Upper lobe of right lung (tissue), 1 donor: ENCODE measurements at places on chromosomes 13 and 19. TPM values are rescaled to one million over a fixed set of nuclear protein-coding genes. Genes with fewer than 3 reads are reported as not detected.

DNA sequence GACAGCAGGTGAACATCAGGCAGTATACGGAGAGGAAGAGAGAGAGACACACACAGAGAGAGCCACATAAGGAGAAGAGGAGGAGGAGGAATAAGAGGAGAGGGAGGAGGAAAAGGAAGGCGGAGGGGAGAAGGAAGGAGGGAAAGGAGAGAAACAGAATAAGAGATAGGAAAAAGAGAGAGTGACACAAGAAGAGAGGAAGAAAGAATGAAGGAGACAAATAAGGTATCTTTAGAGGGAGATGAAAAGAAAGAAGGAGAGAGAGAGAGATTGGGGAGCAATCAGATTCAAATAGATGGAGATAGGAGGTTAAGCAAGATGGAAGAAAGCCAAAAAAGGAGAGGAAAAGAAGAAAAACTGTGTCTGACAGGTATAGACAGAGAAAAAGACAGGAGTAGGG lies 44.0 kb upstream of the CYP2B6 start:
- peaks cover 9% of the 10 kb centered on the region for H3K36me3 ChIP-seq
- H3K4me3 ChIP-seq, result no peak overlapping the region
- no peak for DNase-seq
- H3K27ac ChIP-seq, result no peak overlapping the region
- H3K4me1 ChIP-seq, result no peaks in the 10 kb centered on the region

KLK3 gene
- not detected for total RNA-seq

DNA sequence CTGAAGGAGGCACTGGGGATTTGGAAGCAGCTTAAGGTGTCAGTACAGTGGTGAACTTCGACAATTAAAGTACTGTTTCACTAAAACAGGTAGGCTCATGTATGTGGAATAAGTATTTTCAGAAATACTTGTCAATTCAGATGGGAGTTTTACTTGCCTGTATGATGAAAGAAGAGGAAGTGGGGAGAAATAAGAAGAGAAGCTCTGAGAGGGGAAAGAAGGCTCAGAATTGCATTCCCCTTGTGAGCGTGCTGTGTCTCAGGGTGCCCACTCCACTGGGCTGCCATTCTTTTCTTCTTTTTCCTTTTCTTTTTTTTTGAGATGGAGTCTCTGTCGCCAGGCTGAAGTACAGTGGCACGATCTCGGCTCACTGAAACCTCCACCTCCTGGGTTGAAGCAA lies 38.6 kb upstream of the RNF17 start:
- H3K4me1 ChIP-seq, result no peaks in the 10 kb centered on the region
- no peak overlapping the region for H3K4me3 ChIP-seq
- H3K27ac ChIP-seq, result no peak overlapping the region
- DNase-seq, result no peak

DNA sequence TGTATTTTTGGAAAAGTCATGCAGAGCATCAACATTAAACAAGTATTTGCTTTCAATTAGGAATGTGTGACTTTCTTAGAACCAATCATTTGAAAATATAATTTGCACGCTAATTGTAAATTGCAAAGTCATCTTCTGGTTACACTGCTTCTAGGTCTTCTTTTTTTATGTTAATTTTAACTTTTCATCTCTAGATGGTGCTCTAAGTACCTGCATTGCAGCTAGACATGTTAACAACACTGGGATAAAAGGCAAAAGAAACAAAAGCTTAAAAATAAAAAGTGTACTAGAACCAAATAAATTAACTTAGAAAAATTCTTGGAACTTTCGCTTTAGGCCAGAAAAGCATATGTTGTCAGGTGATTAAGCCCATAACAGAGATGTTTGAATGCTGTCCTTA lies 2758.2 kb downstream of the PCDH9 start:
- H3K36me3 ChIP-seq, result no peaks in the 10 kb centered on the region
- no peak for DNase-seq
- H3K4me1 ChIP-seq, result no peaks in the 10 kb centered on the region
- no peak overlapping the region for H3K4me3 ChIP-seq

JAK3 gene
- 15.1 TPM for total RNA-seq

GRCh38 chr19:38162094-38162493 lies 61.9 kb downstream of the DPF1 start:
- H3K36me3 ChIP-seq, result peaks cover 43% of the 10 kb centered on the region
- H3K4me3 ChIP-seq, result no peak overlapping the region
- H3K4me1 ChIP-seq, result no peaks in the 10 kb centered on the region
- DNase-seq, result no peak

DNA sequence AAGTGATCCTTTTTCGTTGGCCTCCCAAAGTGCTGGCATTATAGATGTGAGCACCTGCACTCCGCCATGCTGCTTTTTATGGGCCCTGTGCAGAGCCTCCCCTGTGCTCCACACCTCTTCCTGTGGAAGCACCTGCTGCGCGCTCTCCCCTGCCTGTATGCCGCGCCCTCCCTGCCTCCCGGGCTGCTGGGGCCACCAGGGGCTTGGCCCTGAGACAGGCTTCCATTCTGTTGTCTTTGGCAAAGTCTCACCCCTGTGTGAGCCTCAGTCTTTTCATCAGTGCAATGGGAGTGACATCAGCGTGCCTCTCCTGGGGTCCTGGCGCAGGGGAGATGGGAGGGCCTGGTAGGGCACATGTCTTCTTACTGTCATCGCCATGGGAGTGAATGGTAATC lies 1.3 kb downstream of the FAM174C start:
- no peaks in the 10 kb centered on the region for H3K27me3 ChIP-seq
- H3K4me1 ChIP-seq, result peaks cover 43% of the 10 kb centered on the region
- no peak overlapping the region for H3K27ac ChIP-seq
- H3K4me3 ChIP-seq, result peak overlapping the region; percentile 69
- no peak for DNase-seq
- H3K36me3 ChIP-seq, result peaks cover 48% of the 10 kb centered on the region

DNA sequence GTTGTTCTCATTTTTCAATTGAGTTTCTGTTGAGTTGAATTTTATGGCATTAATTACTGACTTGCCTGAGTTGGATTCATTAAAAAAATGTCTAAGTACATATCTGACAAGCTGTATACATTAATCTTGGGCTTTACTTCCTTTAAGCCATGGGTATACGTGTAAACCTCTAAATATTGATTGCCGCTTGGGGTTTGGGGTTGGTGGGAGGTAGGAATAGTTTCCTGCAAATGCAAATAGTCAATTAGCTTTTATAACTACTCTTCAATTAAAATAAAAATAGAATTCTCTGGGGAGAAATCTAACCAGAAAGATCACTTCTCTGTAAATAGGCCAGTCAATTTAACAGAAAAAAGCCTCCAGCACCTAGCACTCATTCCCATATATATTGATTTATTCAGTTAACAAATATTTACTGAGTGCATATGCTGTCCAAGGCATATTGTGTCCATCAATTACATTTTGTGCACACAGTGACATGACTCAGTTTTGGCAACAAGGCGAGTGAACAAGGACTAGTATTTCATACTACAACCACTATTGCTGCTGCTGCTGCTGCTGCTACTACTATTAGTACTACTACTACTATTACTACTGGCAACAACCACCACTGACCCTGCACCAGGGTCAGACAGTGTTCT lies 306.8 kb downstream of the RFC3 start:
- H3K4me3 ChIP-seq, result no peak overlapping the region
- DNase-seq, result no peak
- H3K27ac ChIP-seq, result no peak overlapping the region
- H3K4me1 ChIP-seq, result no peaks in the 10 kb centered on the region

GRCh38 chr13:24706886-24707585 lies 26.8 kb downstream of the ATP12A start:
- no peak overlapping the region for H3K27ac ChIP-seq
- DNase-seq, result no peak
- H3K36me3 ChIP-seq, result no peaks in the 10 kb centered on the region
- H3K4me3 ChIP-seq, result no peak overlapping the region
